ENCODE measurements at places on chromosomes 2 and 18.

DNA sequence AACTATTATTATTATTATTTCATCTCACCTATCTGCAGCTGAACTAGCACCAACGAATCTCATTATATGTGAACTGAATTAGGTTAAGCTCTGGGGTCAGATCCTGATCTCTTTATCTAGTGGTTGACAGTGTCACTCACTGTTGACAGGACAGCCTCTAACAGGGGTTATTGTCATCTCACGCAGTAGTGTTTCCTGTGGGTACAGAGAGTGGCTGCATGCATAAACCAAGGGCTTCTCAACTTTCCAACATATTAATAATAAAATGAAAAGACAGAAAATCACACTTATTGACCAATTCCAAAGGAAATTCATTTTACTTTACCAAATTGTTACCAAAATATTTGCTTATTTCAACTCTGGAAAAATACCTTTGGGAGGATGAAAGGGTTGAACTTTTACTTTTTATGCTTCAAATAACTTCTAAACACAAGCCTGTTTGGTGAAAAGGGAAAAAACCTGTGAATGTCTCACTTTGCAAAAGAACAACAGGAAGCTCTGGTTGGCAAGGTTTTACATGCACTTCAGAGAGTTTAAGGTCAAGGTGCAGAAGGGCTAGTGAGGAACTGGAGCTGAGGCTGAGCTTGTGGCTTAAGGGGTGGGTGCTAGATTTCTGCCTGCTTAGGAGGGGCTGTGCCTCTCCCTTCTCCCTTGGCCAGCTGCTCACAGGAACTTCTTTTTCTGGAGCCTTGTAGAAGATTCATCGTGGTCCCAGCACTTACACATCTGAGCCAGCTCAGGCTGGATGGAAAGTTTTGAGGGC lies 72.6 kb downstream of the CTAGE1 start:
- DNase-seq = peak; percentile 60

DNA sequence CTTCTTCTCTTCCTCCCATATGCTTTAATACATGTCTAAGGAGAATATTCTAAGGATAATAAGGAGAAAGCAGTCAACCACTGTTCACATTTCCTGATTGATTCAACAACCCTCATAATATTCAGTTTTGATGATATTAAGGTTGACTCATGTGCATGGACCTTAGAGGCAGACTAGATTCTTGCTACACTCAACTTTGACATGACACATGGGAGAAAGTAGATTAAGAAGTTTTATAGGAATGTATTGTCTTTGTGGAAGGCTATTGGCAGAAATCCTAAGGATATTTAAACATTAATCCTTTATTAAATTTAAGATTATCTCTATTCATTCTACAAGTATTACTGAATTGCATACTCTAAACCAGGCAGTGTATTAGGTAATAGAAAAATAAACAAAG lies 309.1 kb upstream of the CYRIA start:
- no peak for DNase-seq

GRCh38 chr18:37483221-37483971 lies 82.2 kb downstream of the CELF4 start:
- DNase-seq = no peak

DNA sequence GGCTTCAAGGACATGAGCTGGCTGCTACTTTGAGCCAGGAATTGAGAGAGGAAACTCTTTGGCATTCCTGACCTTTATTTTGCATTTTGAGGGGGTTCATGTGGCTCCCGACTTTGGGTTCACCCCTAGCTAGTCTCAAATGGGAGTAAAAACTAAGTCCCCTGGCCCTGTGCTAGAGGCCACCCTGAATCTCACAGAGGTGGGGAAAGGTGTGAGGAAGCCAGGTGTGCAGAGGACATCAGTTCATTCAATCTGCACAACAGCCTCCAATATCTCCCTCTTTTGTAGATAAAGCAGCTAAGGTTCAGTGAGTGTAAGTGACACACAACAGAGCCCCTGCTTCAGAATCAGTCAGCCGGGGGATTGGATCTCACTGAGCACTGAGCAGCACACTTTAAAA lies 325.7 kb downstream of the DCDC2C start:
- DNase-seq = no peak

DNA sequence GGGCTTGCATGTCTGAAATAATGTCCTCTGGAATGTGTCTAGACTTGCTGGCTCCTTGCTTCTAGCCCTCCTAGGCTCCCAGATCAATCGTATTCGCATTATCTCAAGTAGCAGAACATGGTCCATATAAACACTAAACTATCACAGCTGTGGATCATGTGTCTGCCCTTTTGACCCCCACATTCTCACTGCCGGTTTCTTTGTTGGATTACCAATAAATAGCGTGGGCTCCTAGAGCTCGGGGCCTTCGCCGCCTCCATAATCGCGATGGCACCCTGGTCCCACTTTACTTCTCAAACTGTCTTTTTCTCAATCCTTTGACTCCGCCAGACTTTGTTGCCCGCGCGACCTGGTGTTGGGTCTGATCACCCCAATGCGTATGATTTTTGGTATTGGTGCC lies 6.3 kb upstream of the SCYGR8 start:
- no peak for DNase-seq

- DNase-seq = no peak
Observed at GRCh38 chr2:128623776-128624761, 305.4 kb upstream of the HS6ST1 start.

DNA sequence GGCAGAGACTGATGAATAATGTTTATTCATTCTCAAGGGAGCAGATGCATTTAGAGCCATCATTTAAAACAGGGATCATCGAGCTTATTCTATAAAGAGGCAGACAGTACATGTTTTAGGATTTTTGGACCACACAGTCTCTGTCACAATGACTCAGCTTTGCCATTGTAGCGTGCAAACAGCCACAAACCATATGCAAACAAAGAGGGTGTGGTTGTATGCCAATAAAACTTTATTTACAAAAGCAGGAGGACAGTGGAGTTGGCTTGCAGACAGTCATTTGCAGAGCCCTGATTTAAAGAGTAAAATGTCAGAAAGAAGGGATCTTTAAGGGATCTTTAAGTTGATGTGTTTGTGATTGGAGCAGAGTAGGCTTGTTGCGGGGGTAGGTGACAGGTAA lies 51.5 kb downstream of the SMIM21 start:
- no peak for DNase-seq

GRCh38 chr2:114089636-114090319 lies 199.9 kb downstream of the ACTR3 start:
- DNase-seq = no peak

GRCh38 chr18:49723648-49724180 lies 89.6 kb downstream of the ACAA2 start:
- DNase-seq = no peak

DNA sequence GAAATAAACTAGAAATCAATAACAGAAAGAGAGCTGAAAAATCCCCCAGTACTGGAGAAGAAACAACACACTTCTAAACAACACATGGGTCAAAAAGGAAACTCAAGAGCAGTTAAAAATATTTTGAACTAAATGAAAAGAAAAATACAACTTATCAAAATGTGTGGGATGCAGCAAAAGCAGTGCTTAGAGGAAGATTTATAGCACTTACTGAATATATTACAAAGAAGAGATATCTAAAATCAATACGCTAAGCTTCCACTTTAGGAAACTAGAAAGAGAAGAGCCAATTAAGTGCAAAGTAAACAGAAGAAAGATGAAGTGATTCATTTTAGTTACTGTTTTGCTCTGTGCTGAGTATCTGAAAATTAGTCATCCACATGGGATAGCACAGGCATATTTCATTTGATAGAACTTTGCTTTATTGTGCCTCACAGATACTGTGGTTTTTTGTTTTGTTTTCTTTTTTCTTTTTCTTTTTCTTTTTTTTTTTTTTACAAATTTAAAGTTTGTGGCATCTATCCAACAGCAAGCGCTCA lies 17.0 kb downstream of the TGFA start:
- DNase-seq = no peak

- no peak for DNase-seq
Observed at GRCh38 chr2:165868211-165868610, 74.2 kb upstream of the GALNT3 start.

DNA sequence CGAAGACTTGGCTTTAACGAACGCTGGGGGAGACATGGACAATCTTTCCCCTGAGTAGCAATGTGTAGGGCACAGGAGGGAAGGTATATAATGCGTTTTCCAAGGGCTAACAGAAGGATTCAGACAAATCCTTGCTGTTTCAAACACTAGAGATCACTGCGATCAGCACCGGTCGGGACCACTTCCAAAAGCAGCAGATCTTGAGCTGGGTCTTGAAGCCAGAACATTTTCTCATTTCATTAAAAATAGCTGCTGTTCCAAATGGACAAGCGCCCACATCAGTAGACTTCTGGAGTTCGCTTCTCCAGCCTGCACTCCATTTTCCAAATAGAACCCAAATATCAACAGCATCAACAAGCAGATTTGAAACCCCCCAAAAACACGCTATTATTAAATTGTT lies 65.1 kb upstream of the MAPRE2 start:
- no peak for DNase-seq

GRCh38 chr2:205119136-205119535 lies 563.2 kb upstream of the NRP2 start:
- no peak for DNase-seq

DNA sequence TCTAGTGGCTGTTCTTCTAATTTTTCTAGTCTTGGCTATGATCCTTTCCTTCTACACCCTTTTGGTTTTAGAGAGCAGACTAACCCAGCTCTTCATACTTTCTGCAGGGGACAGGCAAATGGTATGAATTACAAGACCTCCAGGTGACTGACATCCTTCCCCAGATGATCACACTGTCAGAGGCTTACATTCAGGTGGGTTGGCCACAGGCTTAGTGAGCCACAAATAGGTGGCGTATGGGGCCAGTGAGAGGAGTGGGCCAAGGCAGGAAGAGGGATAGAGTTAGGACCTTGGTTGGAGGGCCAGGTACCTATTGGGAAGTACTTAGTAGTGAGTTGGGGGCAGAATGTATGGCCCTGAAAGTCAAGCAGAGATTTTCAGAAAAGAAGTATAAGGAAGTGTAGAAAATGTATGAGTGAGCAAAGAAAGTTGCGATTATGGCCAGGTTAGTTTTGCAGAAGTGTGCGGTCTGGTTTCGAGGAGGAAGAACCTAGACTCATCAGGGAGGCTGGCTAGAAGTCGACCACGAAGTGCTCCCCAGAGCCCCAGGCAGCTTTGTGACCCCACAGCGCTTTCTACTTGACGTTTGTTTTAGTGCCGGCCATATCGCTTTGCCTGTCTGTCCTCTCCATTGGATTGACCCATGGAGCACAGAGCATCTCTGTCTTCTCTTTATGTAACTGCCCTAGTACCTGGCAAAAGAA lies 20.0 kb downstream of the SFTPB start:
- no peak for DNase-seq

DNA sequence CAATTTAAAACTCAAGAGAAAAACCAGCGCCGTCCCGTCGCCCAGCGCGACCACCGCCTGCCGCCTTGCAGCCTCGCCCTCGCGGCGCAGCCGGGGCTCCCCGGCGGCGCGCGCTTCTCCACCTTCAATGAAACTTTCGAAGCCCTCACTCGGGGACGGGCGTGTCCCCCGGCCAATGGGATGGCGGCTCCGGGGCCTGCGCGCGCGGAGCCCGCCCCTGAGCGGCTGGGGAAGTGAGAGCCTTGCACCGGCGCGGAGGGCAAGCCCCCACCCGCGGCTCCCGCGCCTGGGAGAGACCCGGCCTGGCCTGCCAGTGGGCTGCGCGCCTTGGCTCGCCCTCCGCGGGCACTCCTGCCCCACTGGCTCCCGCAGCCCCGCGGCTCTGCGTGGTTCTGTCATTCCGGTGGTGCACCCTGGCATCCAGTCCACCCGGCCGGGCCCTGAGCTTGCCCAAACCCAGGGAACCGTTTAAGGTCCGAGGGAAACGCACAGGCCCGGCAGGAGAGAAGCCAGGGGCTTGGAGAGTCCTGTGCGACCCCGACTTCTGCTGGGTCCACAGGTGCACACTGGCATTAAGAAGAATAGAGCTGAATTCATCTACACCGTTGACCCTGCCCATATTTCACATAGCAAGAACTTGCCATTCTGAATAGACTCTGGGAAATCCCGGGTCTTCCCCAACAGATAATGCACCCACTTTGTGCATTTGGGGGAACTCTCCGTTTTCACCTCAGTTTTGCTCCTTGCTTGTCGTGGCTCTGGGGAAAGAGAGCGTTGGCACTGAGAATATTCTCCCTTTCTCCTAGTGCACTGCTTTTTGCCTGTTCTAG lies at the start of gene PIEZO2:
PIEZO2 (minus strand) TSS at position 129 of the 830 bp plus-strand sequence. CDS start 981 bp downstream, outside the sequence.
- no peak for DNase-seq
